Immature natural killer cell (primary cell): ENCODE measurements at places on chromosomes 11 and 22.

- DNase-seq: no peak
Measured at GRCh38 chr11:127273593-127274327, 273.2 kb upstream of the KIRREL3 start.

DNA sequence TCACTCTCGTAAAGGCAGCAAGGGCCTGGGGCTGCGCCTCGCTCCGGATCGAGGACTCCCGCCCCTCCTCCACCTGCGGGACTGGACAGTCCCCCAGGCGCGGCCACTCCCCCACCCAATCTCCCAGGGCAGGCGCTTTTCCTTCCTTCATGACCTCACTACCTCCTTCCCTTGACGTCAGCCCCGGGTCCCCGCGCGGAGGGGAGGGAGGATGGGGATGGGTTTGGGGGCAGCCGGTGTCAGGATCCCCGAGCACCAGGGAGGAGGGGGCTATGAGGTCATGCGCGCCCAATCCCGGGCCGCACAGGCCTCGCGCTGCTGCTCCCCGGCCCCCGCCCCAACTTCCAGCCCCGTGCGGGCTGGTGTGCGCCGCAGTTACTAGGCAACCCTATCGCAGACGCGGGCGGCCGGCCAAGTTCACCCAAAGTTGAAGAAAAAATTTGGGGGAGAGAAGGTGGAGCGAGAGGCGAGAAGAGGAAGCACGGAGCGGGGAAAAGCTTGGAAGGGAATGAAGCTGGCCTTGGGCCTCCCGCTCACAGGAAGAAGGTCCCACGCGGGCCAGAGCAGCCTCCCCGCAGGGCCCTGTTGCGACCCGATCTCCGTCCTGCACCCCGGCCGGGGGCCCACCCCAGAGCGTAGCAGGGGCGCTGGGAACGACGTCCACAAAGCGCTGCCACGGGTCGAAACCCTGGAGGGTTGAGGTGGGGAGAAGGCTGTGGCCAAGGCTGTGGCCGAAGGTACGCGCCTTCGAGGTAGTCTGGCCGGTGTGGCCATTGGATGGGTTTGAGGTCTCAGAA lies 8.3 kb downstream of the WT1 start:
- no peak for DNase-seq

DNA sequence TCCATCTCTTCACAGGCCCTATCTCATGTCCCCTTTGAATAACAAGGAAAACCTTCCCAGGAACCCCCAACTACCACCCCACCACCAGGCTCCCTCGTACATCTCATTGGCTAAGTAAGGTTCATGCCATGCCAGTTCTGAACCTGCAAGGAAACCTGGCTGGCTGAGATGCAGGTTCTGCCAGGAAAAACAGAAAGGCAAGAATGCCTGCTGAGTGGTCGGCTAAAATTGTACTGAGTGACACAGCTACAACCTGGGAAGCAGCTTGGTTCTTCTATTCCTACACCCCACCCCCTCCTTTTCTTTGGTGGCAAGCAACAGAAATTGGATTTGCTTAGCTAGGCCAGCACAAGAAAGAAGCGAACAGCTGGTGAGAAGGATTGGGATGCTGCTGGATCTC lies 36.1 kb upstream of the TSPAN18 start:
- no peak for DNase-seq

DNA sequence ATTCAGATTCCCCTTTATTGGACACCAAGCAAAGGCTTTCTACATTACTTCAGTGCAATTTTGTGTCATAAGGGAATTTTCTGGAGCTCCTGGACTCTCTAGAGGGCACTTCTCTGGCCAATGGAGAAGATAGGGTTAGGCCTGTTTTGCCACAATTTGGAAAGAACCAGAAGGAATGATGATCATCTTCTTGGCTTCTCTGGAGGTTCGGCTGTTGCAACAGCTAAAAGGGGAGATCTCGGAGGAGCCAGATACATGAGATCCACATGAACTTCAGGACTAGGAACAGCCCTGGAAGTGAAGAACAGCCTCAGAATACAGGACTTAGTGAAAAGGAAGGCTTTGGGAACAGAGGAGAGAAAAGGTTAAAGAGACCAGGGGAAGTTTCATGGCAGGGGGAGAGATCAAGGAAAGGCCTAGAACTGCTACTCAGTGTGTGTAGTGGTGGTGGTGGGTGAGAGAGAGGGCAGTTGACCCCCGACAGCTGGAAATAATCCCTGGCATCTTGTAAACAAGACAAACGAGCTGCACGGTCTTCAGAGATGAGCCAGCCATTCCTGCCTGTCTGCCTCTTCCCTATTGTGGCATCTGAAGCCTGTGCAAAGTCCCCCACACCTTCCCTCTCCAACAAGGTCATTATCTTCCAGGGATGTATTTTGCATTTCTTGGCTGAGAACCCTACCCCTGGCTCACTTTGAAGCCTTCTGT lies 83.8 kb downstream of the CCDC81 start:
- DNase-seq: no peak

DNA sequence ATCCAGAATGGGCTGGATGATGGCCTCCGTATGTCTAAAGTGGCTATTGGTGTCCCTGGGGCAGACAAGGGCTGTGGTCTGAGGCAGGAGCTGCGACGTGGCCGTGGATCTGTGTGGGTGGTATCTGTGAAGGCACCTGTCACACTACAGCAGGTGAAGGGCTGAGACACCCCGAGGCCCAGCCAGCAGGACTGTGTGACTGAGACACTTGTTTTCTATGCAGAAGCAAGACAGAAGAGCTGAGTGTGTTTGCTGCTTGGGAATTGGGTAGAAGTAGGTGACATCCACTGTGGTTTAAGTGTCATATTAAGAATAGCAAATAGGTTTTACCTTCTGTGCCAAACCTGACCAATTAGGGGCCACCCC lies 35.0 kb downstream of the AMPD3 start:
- DNase-seq: no peak

- DNase-seq: no peak
Measured at GRCh38 chr22:49303781-49304461, 523.8 kb downstream of the BRD1 start.

- no peak for DNase-seq
Measured at GRCh38 chr22:25829237-25829636, 87.2 kb downstream of the MYO18B start.

DNA sequence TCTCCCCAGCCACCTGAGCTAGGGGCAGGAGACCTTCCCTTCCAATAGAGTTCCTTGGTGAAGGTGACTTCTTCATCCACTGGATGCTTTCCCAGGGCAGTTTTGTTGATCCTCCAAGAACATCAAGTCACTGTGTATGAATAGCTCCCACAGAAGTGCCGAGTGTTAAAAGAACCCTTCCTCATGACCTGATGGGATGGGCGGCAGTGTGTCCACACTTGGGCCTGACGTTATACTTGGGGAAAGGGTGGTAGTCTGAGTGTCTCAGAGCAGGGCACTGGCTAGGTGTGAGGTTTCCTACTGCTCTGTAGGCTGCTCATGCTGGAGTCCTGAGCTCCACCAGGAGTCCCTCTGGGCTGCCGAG lies 7.6 kb upstream of the LYVE1 start:
- no peak for DNase-seq

GRCh38 chr11:65051398-65051858 lies 6.9 kb downstream of the NAALADL1 start:
- no peak for DNase-seq

GRCh38 chr22:24104307-24105012 lies 76.8 kb upstream of the SUSD2 start:
- DNase-seq: no peak

GRCh38 chr11:48148749-48149148 lies 67.9 kb upstream of the OR4B1 start:
- DNase-seq: no peak

- DNase-seq: no peak
Measured at GRCh38 chr22:45830531-45831245, 146.3 kb downstream of the WNT7B start.

- no peak for DNase-seq
Measured at GRCh38 chr11:11265994-11266606, 87.0 kb downstream of the CSNK2A3 start.

GRCh38 chr11:29315275-29315674 lies 701.6 kb downstream of the KCNA4 start:
- no peak for DNase-seq

DNA sequence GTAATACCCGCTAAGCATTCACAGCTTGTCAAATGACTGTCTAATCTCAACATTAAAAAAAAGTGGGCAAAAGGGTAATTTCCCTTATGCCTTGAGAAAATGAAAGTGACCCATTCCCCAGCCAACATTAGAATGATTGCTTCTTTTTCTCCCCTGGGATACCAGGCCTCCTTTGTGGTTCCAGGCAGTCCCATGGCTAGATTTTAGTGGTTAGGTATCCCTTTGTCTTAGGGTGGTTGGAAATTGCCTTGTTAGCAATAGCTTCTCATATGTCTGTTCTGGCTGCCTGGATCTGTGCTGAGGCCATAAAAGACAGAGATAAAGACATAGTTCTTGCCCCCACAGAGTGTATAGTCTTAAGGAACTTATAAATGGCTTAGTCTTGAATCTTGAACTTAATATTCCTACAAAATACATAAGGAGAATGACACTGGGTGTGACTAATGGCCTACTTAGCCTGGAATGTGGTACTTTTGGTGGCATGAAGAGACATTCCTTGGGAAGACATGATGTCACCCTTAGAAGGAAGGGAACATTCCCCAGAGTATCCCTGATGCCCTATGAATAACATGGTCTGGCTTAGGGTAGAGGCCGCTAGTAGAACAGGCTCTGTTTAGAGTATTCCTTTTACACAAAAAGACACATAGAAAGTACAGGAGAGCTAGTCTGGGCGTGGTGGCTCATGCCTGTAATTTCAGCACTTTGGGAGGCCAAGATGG lies 90.3 kb downstream of the ZBTB16 start:
- DNase-seq: no peak

DNA sequence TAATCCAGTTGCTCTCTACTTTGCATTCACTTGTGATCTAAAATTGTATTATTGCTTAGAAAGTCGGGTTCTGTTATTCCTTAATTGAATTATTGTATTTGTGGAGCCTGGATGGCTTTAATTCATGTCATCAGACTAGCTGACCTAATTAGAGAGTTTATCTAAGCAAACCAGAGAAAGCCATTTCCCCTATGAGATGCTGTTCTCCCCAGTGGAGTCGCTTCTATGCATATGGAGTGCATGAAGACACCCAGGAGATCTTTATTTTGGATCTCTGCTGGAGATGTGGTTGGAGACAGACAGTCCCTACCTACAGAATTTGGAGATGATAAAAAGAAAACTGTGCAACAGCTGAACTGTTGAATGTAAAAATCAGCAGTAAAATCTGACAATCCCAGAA lies 45.2 kb upstream of the MYO18B start:
- DNase-seq: no peak

DNA sequence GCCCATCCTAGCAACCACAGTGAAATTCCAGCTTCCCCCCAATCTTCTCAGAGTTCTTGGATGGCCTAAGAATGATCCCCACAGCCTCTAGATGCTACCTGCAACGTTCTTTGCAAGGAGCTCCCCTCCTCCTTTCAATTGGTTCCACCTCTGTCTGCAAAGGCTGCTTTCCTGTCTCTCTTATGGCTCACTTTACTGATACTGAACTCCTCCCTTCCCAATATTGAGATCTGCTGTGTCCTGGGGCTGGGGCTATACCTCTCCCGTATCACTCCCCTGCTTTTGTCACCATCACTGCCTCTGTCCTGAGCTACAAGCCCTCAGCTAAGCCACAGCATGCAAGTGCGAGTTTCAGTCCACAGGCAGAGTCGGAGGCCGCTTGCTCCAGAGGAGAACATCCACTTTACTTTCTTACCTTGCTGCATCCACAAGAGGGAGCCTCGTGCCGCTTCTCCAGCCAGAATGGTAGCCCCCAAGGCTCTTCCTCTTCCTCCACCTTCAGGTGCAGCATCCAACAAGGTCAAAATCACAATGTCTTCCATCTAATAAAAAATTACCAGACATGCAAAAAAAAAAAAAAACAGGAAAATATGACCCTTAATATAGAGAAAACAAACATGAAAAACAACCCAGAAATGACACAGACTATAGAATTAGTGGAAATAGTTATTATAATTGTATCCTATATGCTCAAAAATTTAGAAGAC lies 48.6 kb upstream of the TMEM45B start:
- no peak for DNase-seq

GRCh38 chr11:74838188-74838587 lies 89.5 kb downstream of the RNF169 start:
- no peak for DNase-seq

DNA sequence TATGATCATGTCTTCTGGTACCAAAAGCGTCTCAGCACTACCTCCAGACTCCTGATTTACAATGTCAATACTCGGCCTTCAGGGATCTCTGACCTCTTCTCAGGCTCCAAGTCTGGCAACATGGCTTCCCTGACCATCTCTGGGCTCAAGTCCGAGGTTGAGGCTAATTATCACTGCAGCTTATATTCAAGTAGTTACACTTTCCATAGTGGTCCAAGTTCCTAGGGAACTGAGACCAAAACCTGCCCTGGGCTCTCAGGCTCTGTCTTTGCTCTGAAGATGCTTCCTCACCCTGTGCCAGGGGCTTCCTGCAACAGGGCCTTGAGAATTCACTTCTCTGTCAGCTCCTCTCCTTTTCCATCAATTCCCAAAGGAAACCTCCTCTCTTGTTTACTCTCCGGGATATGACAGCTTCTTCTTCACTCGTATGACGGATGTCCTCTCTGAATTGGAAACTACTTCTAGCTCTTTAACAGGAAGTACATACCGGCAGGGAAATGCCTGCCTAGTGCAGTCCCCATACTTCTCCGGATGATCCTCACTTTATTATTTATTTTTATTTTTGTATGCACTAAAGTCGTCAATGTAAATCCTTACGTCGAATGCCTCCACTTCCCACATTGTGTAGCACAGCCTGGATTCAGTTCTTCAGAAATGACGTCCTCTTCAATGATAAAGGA lies 29.6 kb upstream of the PRAME start:
- DNase-seq: no peak

- DNase-seq: peak; percentile 51
Measured at GRCh38 chr22:21642584-21643448, 714 bp downstream of the SDF2L1 start.

DNA sequence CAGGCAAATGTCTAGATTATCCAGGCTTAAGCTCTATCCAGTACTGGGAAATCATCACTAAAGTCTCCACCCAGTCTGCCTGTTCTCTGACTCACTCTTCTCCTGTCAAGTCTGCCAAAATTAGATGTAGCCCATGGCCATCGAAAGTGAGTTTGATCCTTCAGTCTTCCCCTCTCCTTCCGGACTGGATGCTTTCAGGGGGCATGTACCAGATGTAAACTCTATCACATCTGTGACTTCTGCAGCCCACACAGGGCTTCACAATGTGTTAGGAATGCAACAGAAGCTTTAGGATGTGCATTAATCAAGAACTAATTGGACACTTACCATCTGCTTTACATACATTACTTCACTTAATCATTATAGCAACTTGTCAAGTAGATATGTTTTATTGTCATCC lies 12.3 kb downstream of the ME3 start:
- DNase-seq: no peak

GRCh38 chr11:61890529-61891330 lies 615 bp downstream of the FADS3 start:
- peak; percentile 22 for DNase-seq

GRCh38 chr11:14230407-14230806 lies 128.6 kb downstream of the RRAS2 start:
- DNase-seq: no peak

- no peak for DNase-seq
Measured at GRCh38 chr11:117618302-117618981, 178.6 kb downstream of the DSCAML1 start.

- DNase-seq: no peak
Measured at GRCh38 chr11:33500861-33501479, 199.7 kb downstream of the C11orf91 start.
